Muscle of arm (tissue), 14 donors: ENCODE measurements at places on chromosomes 7 and 10. TPM values are rescaled to one million over a fixed set of nuclear protein-coding genes. Genes with fewer than 3 reads are reported as not detected.

CNPY1 gene
- polyA plus RNA-seq: not detected

- DNase-seq: peak; percentile 64
These were observed 93.2 kb downstream of the ADK start for GRCh38 chr10:74244097-74244685.

DNA sequence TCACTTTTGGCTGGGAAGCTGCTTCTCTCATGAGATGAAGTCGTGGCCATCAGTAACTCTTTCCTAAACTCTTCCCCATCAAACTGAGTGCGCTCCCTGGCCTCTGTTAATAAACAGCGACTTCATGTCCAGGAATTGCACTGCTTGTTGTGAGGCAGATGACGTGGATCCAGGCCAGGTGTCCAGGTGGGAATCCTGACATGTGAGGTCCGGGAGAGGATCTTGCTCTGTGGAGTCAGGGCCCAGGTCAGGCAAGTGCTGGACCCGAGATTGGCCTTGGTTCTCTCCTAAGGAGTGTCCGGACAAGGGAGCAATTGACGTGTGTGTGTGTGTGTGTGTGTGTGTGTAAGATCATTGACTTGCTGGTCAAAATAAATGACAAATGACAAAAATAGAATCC lies 362.7 kb downstream of the GLRX3 start:
- DNase-seq: no peak

GRCh38 chr7:5494683-5495561 lies 71.3 kb upstream of the TNRC18 start:
- DNase-seq: peak; percentile 75

GRCh38 chr10:7526017-7526400 lies 115.2 kb upstream of the SFMBT2 start:
- DNase-seq: no peak

DNA sequence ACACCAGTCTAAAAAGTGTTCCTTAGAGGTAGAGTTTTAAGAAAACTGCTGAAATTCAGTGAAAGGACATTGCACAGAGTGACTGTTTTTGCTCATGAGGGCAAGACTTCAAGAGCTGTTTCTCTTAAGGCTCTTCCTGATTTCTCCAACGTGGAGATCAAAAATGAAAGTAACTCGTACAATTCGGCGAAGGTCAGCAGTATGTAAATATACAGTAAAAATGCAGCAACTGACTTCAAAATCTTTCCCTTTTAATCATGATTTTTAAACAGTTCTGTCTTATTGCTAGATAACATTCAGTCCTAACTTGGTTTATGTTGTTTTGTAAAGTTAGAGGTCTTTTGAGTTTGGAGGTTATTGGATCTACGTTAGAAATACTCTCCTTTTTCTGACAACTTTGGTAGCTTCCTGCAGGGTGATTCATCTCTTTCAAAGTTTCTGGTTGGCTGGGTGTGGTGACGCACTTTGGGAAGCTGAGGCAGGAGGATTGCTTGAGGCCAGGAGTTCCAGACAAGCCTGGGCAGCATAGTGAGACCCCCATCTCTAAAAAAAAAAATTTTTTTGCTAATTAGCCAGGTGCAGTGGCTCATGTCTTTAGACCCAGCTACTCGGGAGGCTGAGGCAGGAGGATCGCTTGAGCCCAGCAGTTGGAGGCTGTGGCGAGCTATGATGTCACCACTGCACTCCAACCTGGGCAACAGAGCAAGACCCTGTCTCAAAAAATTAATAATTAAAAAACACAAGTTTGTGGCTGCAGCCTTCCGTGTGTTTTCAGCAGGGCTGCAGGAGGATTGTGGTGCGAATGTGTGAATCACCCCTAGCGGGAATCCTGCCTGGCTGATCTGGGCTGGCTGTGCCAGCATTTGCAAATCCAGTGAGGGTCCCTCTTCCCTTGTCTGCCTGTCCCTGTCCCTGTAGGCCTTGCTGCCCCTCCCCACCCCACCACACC lies 29.2 kb upstream of the AP5Z1 start:
- DNase-seq: peak; percentile 52

GRCh38 chr10:57014758-57015157 lies 653.7 kb upstream of the ZWINT start:
- DNase-seq: no peak

- no peak for DNase-seq
These were observed 92.0 kb upstream of the BMPER start for GRCh38 chr7:33813331-33813730.

DNA sequence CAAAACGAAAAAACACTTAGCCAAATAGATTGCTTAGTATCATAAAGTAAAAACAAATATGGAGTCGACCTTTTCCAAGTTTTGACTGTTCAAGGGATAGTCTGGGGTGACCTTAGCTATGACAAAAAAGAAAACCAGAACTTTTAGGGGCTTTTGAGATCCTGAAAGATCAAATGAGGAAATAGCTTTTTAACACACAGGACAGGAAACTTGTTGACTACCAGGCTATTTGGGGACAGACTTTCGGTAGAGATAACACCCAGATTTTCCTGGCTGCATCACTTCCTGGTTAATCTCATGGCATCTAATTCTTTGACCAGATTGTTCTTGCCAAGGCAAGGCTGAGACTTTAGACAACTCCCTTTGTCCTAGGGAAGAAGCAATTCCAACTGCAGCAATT lies 34.5 kb upstream of the EGR2 start:
- no peak for DNase-seq

- DNase-seq: peak; percentile 39
These were observed 825 bp downstream of the MRPL32 start for GRCh38 chr7:42932811-42933591.

GRCh38 chr10:69501657-69502056 lies 50.4 kb downstream of the TSPAN15 start:
- DNase-seq: no peak

GRCh38 chr7:26588511-26588910 lies 275.9 kb downstream of the SKAP2 start:
- DNase-seq: no peak

- no peak for DNase-seq
These were observed 144.1 kb downstream of the TCF7L2 start for GRCh38 chr10:113094114-113094486.

- no peak for DNase-seq
These were observed 95.7 kb downstream of the CTTNBP2 start for GRCh38 chr7:117777335-117778142.

- DNase-seq: no peak
These were observed 32.6 kb downstream of the VSTM4 start for GRCh38 chr10:49082766-49083165.
